Naive thymus-derived CD8-positive, alpha-beta T cell (primary cell): ENCODE measurements at places on chromosomes 2 and 18.

DNA sequence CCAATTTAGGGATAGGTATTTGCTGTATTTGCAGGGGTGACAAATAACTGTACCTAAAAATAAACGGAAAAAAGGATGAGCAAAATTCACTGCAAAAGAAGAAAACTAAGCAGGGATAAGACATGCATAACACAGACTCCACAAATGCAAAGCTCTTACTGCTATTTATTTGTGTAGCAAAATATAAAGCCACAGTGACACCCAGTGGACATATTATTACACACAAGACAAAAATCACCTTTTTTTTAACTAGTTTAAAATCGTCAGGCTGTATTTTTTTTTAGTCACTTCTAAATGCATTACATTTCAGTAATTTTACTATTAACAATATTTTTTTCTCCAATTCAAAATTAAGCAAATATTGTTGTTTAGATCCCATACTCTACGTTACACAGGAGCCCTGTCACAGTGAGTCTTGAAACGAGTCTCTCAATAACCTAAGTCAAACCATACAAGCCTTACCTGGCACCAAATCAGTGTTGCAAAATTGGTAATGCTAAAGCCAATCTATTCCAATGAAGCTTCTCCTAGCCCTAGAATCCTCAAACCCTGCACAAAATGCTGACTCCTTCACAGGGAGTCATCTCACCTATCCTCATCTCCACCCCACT is 23.7 kb downstream of the METTL4 start:
- no peak for DNase-seq

GRCh38 chr2:39304200-39304599 is 60.4 kb upstream of the CDKL4 start:
- no peak for DNase-seq

DNA sequence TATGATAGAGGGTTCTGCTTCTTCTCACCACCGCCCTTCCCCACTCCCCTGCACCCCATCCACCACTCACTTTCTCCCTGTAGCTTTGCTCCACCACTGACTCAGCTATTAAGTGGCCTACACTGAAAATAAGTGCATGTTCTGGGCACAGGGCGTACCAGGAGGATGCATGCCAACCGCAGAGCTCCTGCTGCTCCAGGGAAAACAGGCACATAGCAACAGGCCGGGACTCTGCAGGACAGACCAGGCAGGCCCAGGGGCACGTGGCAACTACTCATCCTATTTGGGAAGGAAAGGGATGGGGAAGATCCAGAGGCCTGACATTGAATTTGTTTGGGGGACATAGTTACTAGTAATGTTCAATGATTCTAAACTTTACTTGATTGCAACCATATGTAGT is 28.4 kb downstream of the ARL4C start:
- no peak for DNase-seq

- no peak for DNase-seq
These were observed 15.9 kb downstream of the TWIST2 start for GRCh38 chr2:238863749-238864206.

- no peak for DNase-seq
These were observed 669.8 kb downstream of the ZEB2 start for GRCh38 chr2:143850084-143850483.

GRCh38 chr18:57422313-57422872 is 12.8 kb upstream of the ONECUT2 start:
- DNase-seq, result no peak

DNA sequence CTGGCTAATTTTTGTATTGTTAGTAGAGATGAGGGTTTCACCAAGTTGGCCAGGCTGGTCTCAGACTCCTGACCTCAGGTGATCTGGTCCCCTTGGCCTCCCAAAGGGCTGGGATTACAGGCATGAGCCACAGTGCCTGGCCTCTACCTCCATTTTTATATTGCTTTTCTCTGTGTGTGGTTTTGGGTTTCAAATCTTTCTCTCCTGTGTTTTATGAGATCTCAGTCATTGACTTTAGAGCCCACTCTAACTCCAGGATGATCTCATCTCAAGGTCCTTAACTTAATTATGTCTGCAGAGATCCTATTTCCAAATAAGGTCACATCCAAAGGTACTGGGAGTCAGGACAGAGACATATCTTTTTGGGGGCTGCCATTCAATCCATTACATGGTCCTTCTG is 24.7 kb downstream of the ARL4C start:
- DNase-seq, result no peak

DNA sequence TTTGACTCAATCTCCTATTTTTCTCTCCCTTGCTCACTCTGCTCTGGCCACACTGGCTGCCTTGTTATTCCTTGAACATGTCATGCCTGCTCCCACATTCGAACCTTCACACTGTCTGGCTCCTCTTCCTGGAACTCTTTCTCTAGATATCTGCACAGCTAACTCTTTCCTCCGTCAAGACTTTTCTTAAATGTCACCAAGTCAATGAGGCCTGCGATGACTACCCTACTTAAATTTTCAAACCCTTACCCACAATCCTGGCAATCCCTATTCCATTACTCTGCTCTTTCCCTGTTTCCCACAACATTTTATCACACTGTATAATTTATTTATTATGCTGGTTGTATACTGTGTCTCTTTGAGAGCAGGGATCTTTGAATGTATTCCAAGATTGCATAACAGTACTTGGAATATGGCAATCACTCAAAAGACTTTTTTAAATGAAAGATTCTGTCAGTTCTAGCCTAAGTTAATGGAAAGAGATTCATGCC is 206.2 kb downstream of the SRBD1 start:
- DNase-seq, result no peak

DNA sequence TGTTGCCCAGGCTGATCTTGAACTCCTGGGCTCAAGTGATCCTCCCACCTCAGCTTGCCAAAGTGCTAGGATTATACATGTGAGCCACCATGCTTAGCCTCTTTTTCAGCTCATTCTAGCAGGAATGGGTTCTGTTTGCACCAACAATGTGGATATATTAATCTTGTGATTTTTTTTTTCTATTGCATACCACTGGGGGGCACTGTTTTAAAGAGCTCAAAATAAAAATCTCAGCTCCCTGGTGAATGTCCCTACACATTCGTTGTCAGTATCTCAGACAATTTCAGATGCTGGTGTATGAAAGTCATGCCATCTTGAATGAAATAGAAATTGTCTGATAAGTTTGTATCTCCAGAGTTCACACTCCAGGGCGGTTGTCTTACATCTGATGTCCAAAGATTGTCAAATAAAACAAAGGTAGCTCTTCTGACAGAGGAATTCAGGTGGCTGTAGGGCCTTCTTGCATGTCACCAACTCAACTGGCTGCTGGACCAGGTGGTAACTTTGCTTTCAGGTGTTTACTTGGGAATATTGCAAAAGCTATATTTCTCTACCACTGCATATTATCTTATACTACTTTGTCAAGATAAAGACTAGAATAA is 3.1 kb upstream of the MATN3 start:
- no peak for DNase-seq

DNA sequence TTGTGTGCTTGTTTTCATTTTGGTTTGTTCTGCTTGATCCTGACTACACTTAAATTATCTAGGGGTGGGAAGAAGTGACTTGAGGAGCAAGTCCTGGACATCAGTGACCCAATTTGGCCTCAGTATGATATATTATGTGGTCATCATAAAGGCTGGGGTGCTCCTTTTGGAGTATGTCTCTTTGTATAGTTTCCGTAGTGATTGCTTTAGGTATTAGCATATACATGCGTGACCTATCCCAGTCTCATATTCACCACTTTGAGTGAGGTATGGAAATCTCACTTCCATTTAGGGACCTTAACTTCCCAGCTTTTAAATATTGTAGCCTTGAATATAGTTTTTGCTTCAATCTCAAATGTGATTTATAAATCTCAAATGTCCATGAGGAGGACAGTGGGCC is 241.0 kb downstream of the PTGR3 start:
- no peak for DNase-seq

- DNase-seq, result no peak
These were observed 228.0 kb downstream of the ATAD2B start for GRCh38 chr2:23698721-23699579.

DNA sequence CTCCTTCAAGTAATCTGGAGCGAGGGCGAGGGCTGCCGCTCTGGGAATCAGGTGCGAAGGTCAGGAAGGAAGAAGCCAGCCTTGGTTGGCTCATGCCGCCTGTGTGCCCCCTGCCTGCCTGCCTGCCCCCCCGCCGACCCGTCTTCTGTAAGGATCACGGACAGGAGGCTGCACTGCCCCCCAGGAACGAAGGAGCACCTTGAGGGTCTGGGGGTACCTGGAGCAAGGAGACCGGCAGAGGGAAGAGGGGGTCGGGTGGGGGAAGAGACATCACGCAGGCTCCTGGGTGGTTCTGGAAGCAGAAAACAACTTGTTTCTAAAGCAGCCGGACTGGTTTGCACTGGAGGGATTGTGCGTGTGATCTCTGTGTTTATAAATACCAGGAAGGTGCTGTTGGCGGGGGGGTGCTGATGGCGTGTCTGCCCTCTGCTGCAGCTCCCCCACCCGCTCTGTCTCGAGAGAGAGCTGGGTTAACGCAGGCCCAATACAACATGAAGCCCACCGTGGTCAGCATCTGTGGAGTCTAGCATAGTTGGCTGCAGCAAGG is 1.7 kb downstream of the FOSL2 start:
- no peak for DNase-seq

DNA sequence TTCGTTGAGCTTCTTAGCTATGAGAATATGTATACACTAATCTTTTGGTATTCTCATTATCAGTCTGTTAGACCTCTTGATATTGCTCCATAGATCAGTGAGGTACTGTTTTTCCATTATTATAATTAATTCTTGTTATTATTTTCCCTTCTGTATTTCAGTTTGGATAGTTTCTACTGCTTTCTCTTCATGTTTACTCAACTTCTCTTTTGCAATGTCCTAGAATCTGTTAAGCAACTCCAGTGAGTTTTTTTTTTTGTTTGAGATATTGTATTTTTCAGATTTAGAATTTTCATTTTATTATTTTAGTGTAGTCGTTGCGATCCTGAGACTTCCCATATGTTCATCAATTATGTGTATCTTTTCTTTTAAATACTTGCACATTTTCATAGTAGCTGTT is 260.8 kb downstream of the SETBP1 start:
- DNase-seq, result no peak

DNA sequence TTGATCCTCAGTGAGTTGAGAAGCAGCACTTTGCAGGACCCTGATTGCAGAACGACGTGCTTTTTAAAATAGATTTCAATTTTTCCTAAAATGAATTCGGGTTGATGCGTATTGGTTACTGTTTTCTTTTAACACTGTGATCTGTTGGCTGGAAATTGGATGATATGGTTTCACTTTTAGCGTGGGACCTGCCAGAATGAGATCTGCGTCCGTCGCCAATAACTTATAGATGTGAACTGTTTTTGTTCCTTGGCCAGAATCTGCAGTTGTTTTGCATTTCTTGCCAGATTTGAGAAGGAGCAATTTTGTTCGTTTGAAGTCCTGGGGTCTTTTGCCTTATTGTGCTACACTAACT is 703 bp downstream of the UGGT1 start:
- DNase-seq, result no peak

GRCh38 chr2:109348671-109349502 is 219.9 kb downstream of the SH3RF3 start:
- peak; percentile 84 for DNase-seq

- DNase-seq, result no peak
These were observed 9.4 kb downstream of the PELI1 start for GRCh38 chr2:64134813-64135212.

- no peak for DNase-seq
These were observed 764.6 kb upstream of the ZEB2 start for GRCh38 chr2:145284551-145284950.

GRCh38 chr2:212961255-212961654 is 190.2 kb downstream of the IKZF2 start:
- no peak for DNase-seq

- peak; percentile 44 for DNase-seq
These were observed 52.4 kb downstream of the FAM168B start for GRCh38 chr2:131040661-131041401.

DNA sequence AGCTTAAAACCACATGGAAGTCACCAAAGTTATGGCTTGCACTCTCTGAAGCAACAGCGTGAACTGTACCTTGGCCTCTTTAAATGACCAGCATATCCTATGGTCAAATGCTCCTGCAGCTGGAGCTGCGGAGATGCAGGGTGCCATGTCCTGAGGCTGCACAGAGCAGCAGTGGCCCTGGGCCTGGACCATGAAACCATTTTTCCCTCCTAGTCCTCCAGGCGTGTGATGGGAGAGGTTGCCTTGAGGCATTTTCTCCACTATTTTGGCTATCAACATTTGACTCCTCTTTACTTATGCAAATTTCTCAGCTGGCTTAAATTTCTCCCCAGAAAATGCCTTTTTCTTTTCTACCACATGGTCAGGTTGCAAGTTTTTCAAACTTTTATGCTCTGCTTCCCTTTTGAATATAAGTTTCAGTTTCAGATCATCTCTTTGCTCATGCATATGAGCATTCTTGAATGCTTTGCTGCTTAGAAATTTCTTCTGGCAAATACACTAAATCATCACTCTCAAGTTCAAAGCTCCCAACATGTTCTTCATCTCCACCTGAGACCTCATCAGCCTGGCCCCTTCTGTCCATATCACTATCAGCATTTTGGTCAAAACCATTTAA is 82.9 kb upstream of the TMEFF2 start:
- no peak for DNase-seq

DNA sequence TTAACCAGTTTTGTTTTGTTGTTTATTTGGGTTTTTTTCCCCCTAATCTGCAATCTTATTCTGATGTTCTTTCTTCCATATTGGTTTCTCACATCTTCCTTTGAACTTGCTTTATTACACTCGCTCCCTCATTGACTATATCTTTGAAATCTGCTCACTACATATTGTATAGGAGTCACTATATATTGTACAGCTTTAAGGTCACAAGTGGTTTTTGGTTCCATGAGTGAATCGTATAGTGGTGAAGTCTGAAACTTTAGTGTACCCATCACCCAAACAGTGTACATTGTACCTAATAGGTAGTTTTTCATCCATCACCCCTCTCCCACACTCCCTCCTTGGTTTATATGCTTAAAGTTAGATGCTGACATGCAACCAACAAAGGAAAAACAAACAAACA is 11.3 kb upstream of the BZW1 start:
- DNase-seq, result no peak

- DNase-seq, result no peak
These were observed 481.9 kb upstream of the SPRED2 start for GRCh38 chr2:65914244-65914786.

- DNase-seq, result no peak
These were observed 152.1 kb downstream of the NEDD4L start for GRCh38 chr18:58196164-58196563.

DNA sequence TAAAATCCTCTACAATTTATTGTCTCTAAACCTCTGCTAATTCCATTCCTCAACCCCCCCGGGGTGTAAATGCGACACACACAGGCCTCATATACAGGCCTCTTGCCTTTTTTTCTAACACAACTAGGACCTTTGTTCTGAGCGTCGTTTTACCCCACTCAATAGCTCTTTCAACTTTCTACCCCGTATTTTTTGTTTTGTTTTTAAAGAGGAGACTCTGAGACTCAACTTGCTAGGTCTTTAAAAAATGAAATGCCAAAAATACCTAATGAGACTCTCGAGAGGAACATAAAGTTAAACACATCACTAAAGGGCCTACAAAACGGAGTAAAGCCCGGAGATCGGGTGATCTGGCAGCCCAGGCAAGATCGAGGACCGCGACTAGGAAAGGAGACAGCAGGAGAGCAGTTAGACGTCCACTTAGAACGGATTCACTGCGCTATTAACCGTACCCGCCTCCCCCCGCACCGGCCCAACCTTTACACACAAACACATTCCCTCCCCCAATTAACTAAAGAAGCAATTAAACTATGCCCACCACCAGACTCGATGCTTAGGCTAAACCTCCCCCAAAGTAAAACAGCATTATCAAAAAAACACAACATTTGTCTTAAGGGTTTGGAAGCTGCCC is 1.7 kb downstream of the TRIP12 start:
- DNase-seq, result peak; percentile 18
